Activated T-cell treated with anti-CD3 and anti-CD28 coated beads, Interleukin-2, amount 50 U/mL, for 72 hours (primary cell): ENCODE measurements at places on chromosomes 6 and 20. TPM values are rescaled to one million over a fixed set of nuclear protein-coding genes. Genes with fewer than 3 reads are reported as not detected.
A peak's percentile ranks its signal among the peaks of the same experiment; 100 is the strongest.

- peaks cover 63% of the 10 kb centered on the region for H3K27me3 ChIP-seq
- DNase-seq = no peak
- H3K4me1 ChIP-seq = no peaks in the 10 kb centered on the region
- H3K27ac ChIP-seq = no peak within 1 kb of the TSS
- no peaks in the 10 kb centered on the region for H3K36me3 ChIP-seq
Observed at GRCh38 chr6:32406857-32407256, at the start of gene BTNL2. BTNL2 (minus strand) TSS chr6:32407181; CDS start chr6:32407123, 58 bp downstream.

GRCh38 chr6:1281746-1282145 lies 30.2 kb upstream of the FOXQ1 start:
- peaks cover 40% of the 10 kb centered on the region for H3K27me3 ChIP-seq
- no peak overlapping the region for H3K27ac ChIP-seq
- H3K4me3 ChIP-seq = no peak overlapping the region
- no peaks in the 10 kb centered on the region for H3K4me1 ChIP-seq
- H3K36me3 ChIP-seq = no peaks in the 10 kb centered on the region

DNA sequence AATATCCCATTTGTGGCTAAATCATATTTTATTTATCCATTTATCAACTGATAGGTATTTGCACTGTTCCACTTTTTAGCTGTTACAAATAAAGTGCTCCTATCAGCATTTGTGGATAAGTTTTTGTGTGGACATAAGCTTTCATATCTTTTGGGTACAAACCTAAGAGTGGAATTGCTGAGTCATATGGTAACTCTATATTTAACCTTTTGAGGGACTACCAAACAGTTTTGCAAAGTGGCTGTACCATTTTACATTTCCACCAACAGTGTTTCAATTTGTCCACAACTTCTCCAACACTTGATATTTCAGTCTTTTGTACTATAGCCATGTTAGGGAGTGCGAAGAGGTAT lies 23.6 kb upstream of the ECHDC1 start:
- H3K36me3 ChIP-seq = peaks cover 6% of the 10 kb centered on the region
- no peak overlapping the region for H3K27ac ChIP-seq
- no peaks in the 10 kb centered on the region for H3K27me3 ChIP-seq

DNA sequence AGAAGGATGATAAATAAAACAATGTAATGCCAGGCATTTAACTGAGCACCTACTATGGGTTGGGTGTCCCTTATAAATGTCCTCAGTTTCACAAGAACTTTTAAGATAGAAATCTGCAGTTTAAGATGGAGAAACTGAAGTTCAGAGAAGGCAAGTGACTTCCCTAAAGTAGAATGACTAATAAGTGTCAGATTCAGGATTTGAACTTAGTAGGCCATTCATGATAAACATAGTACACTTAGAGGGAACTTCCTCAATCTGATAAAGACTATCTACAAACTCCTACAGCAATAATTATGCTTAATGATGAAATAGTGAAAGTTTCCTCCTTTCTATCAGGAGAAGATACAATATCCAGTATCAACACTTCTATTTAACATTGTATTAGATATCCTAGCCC lies 43.9 kb downstream of the NCR2 start:
- H3K36me3 ChIP-seq = no peaks in the 10 kb centered on the region
- peaks cover 15% of the 10 kb centered on the region for H3K4me1 ChIP-seq
- H3K27ac ChIP-seq = no peak overlapping the region
- no peak overlapping the region for H3K4me3 ChIP-seq

GRCh38 chr6:1665214-1665613 lies 55.5 kb downstream of the FOXC1 start:
- H3K36me3 ChIP-seq = no peaks in the 10 kb centered on the region
- H3K27me3 ChIP-seq = no peaks in the 10 kb centered on the region
- H3K27ac ChIP-seq = no peak overlapping the region
- no peak overlapping the region for H3K4me3 ChIP-seq

GRCh38 chr6:7933794-7934193 lies 23.2 kb upstream of the TXNDC5 start:
- H3K27me3 ChIP-seq = peaks cover 9% of the 10 kb centered on the region
- H3K4me3 ChIP-seq = no peak overlapping the region
- no peaks in the 10 kb centered on the region for H3K4me1 ChIP-seq
- no peak for DNase-seq
- no peak overlapping the region for H3K27ac ChIP-seq

DNA sequence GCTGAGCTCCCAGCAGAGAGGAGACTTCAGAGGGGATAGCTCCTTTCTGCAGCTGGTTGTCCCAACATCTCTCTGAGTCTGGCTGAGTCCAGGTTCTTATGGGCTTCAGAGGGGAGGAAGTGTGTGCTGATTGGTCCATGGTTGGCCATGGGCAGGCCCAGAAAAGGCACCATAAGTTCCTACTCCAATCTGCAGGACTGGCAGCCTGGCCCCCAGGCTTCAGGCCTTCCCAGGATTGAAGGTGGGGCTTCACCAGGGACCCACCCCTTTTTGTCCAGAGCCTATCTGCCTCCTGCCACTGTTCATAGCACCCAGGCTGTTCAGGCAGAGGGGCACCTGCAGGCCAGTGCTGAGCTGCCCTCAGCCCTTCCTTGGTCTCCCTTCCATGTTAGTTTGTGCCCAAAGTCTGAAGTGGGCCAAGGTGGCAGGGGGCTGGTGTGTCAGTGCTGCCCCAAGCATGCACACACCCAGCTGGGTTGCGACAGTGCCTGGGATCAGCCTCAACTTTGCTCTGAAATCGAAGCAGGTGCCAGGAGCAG lies 21.6 kb upstream of the TOP1 start:
- no peaks in the 10 kb centered on the region for H3K36me3 ChIP-seq
- no peak overlapping the region for H3K27ac ChIP-seq
- H3K4me3 ChIP-seq = no peak overlapping the region
- peaks cover 64% of the 10 kb centered on the region for H3K4me1 ChIP-seq
- no peaks in the 10 kb centered on the region for H3K27me3 ChIP-seq

GRCh38 chr6:106613590-106613989 lies 15.7 kb downstream of the RTN4IP1 start:
- no peak for DNase-seq
- H3K4me3 ChIP-seq = peak overlapping the region; percentile 11
- H3K27me3 ChIP-seq = no peaks in the 10 kb centered on the region
- peaks cover 3% of the 10 kb centered on the region for H3K36me3 ChIP-seq

DNA sequence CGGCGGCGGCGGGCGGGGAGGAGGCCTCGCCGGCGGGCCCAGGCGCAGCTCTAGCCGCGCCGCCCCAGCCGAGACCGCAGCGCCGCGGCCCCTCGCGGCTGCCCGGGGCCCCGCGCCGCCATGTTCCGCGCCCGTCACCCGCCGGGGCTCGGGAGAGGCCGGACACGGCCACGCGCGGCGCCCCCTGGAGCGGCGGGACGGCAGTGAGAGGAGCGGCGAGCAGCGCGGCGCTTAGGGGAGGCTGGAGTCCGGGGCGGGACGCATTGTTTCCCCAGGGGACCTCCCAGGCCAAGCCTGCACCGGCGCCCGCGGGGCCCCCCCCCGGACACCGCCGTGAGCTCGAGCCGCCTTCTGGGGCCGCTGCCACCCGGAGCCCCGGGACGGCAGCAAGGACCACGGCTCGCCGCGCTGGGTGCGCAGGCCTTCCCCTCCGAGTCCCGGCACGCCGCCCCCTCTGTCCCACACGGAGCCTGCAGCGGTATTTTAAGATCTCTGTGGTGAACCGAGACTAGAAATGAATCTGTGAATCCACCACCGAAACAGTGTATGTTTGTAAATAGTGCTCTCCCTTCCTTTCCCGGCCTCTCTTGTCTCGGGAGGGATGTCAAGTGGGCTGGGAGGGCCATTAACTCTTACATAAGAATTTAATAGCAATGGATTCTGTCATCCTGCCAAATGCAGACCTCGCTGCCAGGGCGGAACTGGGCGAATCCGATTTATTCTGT lies 424 bp upstream of the KIF13A start:
- peak; percentile 73 for DNase-seq
- peaks cover 4% of the 10 kb centered on the region for H3K36me3 ChIP-seq
- peaks cover 11% of the 10 kb centered on the region for H3K4me1 ChIP-seq
- peak overlapping the region; percentile 81 for H3K4me3 ChIP-seq

- H3K27me3 ChIP-seq = peaks cover 24% of the 10 kb centered on the region
- no peaks in the 10 kb centered on the region for H3K4me1 ChIP-seq
- no peaks in the 10 kb centered on the region for H3K36me3 ChIP-seq
- no peak overlapping the region for H3K4me3 ChIP-seq
- H3K27ac ChIP-seq = no peak overlapping the region
- DNase-seq = no peak
Observed at GRCh38 chr6:79269877-79270276, 35.4 kb upstream of the HMGN3 start.

DNA sequence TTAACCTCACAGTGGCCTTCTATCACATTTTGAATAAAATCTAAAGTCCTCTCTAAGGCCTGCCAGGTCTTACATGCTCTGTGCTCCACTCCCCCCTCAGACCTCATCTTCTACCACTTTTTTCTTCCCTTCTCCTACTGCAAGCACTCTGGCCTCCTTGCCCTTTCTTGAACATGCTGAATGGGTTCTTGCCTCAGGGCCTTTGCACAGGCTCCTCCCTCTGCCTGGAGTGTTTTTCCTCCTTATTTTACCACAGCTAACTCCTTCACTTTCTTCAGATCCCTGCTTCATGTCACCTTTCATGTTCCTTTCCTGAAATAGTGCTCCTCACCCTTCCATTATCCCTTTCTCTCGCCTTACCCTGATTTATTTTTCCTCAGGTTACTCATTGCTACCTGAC lies 97.9 kb upstream of the FOXP4 start:
- no peak for DNase-seq
- no peaks in the 10 kb centered on the region for H3K36me3 ChIP-seq
- no peak overlapping the region for H3K27ac ChIP-seq
- no peaks in the 10 kb centered on the region for H3K4me1 ChIP-seq

DNA sequence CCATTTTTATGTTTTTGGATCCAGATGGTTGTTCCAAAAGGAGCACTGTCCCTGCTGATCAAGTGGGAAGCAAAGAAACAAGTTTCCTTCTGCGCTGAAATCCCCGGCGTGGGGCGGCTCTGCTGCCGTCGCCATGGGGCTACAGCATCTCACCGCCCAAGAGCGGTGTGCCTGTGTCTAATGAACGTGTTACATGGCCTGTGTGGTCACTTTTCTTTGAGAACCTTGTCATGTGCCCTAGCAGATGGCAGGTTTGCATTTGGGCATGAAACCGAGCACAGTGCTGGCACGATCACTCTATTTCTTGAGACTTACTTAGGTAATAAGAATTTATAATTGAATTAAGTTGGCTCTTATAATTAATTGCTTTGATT lies 51.9 kb downstream of the ZDHHC14 start:
- no peak overlapping the region for H3K27ac ChIP-seq
- no peak overlapping the region for H3K4me3 ChIP-seq
- H3K4me1 ChIP-seq = peaks cover 35% of the 10 kb centered on the region
- no peak for DNase-seq
- H3K27me3 ChIP-seq = peaks cover 5% of the 10 kb centered on the region
- H3K36me3 ChIP-seq = peaks cover 2% of the 10 kb centered on the region

DNA sequence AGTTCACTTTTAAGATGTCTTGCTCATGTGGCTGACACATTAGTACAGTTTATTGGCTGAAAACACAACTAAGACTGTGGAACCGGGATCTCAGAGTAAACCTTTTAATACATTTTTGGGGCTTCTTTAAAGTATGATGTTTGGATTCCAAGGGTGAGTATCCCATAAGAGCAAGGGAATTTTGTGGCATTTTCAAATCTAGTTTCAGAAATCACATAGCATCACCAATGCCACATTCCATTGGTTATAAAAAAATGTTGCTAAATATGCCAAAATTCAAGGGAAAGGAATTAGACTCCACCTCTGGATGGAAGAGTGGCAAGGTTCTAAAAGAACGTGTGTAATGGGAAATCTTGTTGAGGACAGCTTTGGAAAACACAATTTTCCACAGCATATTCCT lies 338.6 kb downstream of the COL12A1 start:
- no peak overlapping the region for H3K4me3 ChIP-seq
- no peak overlapping the region for H3K27ac ChIP-seq
- no peaks in the 10 kb centered on the region for H3K36me3 ChIP-seq
- no peak for DNase-seq

- no peaks in the 10 kb centered on the region for H3K27me3 ChIP-seq
- no peak overlapping the region for H3K27ac ChIP-seq
- DNase-seq = no peak
- no peak overlapping the region for H3K4me3 ChIP-seq
- peaks cover 11% of the 10 kb centered on the region for H3K4me1 ChIP-seq
- no peaks in the 10 kb centered on the region for H3K36me3 ChIP-seq
Observed at GRCh38 chr6:148523551-148523950, 180.9 kb downstream of the SASH1 start.

GRCh38 chr6:56863366-56863765 lies 91.5 kb upstream of the BEND6 start:
- peaks cover 14% of the 10 kb centered on the region for H3K27me3 ChIP-seq
- H3K27ac ChIP-seq = no peak overlapping the region
- H3K36me3 ChIP-seq = no peaks in the 10 kb centered on the region
- no peaks in the 10 kb centered on the region for H3K4me1 ChIP-seq
- no peak for DNase-seq
- H3K4me3 ChIP-seq = no peak overlapping the region

CASS4 gene
- total RNA-seq = 3.5 TPM

CGAS gene
- 20.7 TPM for total RNA-seq

CCN6 gene
- total RNA-seq = 0.25 TPM

CTAGE9 gene
- total RNA-seq = not detected

TRERF1 gene
- 37.2 TPM for total RNA-seq

C6orf15 gene
- not detected for total RNA-seq

HLA-DQB2 gene
- 0.60 TPM for total RNA-seq

STMND1 gene
- not detected for total RNA-seq

SFTA2 gene
- not detected for total RNA-seq

BANF2 gene
- not detected for total RNA-seq

PACRG gene
- total RNA-seq = not detected
